Effector memory CD4-positive, alpha-beta T cell (primary cell): ENCODE measurements at places on chromosomes 12 and 14.

DNA sequence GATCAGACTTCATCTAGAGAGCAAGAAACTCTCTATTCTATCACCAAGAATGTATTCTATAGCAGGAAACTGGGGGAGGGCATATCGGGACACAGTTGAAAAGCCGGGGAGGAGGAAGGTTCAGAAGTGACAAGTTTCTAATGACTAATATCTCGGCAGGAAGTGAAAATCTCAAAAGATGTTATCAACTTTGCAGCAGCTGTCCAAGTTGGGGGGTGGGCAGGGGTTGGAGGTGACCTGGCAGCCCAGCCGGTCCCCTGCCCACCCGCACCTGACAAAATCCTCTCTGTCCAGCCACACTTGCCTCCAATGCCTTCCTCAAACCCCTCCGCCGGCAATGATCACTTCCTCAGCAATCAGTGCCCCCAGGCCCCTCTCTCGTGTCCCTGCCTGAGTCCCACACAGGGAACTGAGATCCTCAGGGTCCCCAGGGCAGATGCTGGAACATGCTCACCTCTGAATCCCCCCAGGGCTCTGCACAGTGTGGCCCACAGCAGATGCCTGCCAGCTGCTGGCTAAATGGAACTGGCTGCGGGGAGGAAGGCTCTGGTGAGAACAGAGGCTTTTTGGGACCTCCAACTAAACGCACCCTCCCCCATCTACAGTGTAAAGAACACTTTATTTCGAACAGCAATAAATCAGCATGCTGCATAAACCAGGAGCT is 43.9 kb downstream of the CCDC88C start:
- DNase-seq = no peak

- DNase-seq = no peak
Measured at GRCh38 chr12:87336814-87337336, 692.3 kb downstream of the C12orf50 start.

DNA sequence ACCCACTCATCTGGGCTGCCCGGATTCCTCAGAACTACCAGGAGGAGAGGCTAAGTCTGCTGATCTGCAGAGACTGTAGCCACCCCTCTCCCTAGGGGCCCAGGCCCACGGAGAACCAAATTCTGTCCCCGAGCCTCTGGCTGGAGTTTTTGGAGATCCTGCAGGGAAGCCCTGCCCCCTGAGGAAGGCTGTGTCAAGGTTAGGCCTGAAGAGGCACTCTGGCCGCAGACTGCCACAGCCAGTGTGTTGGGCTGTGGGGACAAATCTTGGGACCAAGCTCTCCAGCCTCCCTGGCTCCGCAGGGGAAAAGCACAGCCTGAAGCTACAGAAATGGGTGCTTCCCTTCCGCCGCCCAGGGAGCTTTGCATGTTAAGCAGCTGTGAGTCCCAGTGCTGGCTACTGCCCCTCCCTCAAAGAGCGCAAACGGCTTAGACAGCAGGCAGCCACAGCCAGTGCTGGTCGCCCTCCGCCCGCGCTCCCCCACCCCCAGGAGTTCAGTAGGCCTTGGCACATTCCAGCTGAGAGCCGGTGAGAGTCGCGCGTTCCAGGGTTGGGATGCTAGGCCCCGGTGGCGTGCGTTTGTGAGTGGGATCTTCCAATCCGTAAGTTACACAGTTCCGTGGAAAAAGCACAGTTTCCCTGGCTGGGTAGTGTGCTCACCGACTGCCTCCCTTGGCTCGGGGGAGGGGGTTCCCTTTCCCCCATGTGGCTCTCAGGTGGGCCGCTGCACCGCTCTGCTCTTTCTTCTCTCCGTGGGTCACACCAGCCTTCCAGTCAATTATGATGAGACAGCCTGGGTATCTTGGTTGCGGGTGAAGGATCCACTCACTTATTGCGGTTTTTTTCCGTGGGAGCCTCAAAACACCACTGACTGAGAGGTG is 13.2 kb downstream of the CLEC4E start:
- no peak for DNase-seq

- no peak for DNase-seq
Measured at GRCh38 chr12:100151769-100152168, 9.1 kb upstream of the BLTP3B start.
